Activated CD8-positive, alpha-beta memory T cell treated with anti-CD3 and anti-CD28 coated beads for 4 hours (primary cell): ENCODE measurements at places on chromosomes 1 and 21.

DNA sequence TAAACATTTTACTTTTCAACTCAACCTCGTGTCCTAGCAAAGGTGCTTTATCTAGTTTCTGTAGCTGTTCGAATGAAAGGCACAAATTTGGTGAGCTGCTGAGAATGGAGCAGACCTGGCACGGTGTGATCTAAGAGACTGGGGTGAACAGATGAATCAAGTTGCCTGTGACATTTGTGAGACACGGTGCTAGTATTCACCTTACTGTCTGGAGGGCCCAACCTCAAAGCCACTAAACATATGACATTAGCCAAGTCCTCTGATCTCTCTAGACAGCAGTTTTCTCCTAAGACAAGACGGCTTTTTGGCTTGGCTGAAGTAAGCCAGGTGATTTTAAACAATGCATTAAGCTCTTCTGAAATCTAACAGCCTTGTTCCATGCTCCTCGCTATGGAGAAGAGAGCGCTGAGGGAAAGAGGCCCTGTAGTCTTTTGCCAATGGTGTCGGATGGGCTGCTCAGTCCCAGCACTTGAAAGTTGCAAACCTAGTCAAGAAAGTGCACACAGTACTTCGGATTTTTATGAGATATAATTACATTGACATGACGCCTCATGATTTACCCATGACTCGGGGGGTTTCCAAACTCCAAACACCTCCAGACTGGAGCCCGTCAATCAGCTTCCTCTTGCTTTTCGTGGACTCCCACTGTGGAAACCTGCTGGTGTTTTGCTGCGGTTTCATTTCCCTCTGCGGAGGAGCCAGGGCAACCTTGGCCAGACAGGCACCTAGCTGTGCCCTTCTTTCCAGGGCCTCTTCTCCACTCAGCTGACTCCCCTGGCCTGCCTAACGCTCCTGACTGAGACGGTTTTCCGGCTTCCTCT lies 794 bp upstream of the TOR3A start:
- no peak for DNase-seq

- DNase-seq, result no peak
Observed at GRCh38 chr1:101438359-101438758, 201.5 kb downstream of the S1PR1 start.

DNA sequence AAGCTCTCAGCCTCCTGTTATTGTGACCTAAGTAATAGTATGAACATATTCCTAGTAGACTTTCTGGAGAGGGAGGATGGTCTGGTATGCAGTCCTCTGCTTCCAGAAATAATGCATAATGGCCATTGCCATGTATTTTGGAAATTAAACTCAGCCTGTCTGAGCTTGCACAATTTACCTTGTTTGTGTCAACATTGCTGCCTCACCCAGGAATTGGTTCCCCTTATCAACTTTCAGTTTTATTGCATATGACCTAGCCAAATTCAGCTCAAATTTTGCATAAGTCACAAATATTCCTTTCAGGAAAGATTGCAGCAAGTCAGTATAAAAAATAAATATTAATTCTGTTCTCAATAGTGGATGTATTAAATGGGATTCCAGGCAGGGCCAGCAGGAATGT lies 101.9 kb upstream of the SLC5A9 start:
- no peak for DNase-seq

GRCh38 chr1:72322910-72323309 lies 40.6 kb upstream of the NEGR1 start:
- DNase-seq, result no peak

- DNase-seq, result no peak
Observed at GRCh38 chr1:118961156-118961555, 27.0 kb downstream of the TBX15 start.

GRCh38 chr1:50853325-50853724 lies 106.7 kb downstream of the FAF1 start:
- DNase-seq, result no peak

DNA sequence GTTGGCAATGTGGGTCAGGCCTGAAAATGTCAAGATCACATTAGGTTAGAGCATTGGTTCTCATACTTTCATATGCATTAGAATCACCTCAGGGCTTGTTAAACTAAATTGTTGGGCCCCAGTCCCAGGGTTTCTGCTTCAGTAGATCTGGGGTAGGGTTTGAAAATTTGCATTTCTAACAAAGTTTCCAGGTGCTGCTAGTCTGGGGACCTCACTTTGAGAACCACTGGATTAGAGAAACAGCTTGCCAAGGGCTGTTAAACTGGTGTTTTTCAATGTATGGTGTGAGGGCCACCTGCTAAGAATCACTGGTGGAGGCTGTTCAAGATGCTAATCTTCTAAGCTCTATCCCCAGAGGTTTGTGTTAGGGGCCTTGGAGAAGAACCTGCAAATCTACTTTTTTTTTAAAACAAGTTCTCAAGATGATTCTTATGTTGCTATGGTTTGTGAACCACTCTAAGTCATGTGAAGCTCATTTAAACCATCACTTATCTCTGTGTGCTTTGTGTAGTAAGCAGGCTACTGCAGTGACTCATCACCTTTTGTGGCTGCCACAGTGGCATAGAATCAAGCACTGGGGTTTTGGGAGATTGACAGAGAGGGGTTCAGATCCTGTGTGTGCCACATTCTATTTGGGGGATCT lies 152.2 kb downstream of the S1PR1 start:
- peak; percentile 2 for DNase-seq

- DNase-seq, result no peak
Observed at GRCh38 chr1:224564454-224565084, 51.5 kb upstream of the CNIH3 start.

DNA sequence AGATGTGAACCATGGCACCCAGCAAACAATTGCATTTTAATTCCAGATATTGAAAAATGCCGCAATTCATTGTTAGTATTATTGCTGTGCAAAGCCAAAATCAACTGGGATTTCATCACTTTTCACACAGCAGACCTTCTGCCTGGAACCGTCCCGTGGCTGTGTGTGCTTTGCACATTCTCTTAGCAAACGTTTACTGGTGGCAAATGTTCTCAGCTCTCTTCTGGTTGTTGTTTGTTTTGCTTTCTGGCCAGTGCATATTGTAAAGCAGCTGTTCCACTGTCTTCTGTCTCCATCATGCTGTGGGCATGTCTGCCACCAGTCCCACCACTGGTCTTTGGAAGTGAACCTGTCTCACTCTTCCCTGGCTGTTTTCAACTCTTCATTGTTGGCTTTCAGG lies 19.8 kb upstream of the TTLL10 start:
- no peak for DNase-seq

GRCh38 chr1:156251527-156251926 lies 3.7 kb upstream of the PAQR6 start:
- no peak for DNase-seq

GRCh38 chr1:53516181-53516580 lies 57.0 kb downstream of the DMRTB1 start:
- no peak for DNase-seq

DNA sequence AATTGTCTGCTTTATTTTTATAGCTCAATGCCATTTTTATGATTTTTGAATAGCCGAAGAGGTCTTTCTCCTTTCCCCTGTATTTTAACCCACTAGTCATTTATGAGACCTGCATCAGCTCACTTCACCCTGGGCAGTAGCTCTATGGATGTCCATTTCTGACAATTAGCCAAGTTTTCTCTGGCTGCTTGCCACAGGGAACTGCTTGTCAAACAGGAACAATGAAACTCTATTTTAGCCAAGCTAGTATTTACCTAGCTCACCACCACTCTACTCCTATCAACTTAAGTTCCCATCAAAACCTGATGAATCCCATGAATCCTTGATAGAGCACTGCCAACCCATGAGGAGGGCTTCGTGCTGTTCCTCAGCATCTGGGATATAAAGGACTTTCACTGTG lies 406.7 kb downstream of the RWDD3 start:
- DNase-seq, result no peak

GRCh38 chr1:86757272-86757984 lies 53.1 kb downstream of the SH3GLB1 start:
- DNase-seq, result no peak

DNA sequence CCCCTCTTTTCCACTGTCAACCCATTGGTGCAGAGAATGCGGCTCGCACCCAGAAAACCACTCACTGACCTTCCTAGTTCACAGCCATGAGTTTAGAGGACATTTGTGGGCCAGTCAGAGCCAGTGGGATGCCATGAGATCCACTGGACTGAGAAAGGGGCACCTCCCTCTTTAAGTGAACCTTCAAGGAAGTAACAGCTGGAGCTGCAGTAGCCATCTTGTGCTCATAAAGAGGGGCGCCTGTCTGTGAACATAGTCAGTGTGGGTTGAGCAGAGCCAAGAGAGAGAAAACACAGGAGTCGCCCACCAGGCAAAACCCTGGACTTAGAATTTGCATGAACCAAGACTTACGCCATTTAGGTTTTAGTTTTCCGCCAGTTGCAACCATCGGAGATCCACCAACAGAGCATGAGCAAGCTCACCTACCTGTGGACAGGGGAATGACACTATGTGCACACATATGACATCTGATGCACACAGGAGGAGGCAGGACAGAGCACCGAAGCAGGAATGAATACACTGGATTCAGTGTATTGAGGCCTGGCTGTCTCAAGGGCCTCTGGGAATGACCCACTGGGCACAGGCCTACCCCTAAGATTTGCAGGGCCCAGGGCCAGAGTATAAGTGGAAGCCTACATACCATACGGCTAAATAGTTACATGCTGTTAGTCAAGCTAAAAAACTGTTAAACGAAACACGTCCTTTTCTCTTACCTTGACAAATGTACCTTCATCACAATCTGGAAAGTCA lies 151.6 kb downstream of the GRIK3 start:
- DNase-seq, result no peak

- no peak for DNase-seq
Observed at GRCh38 chr1:171115280-171115897, 24.7 kb downstream of the FMO3 start.

DNA sequence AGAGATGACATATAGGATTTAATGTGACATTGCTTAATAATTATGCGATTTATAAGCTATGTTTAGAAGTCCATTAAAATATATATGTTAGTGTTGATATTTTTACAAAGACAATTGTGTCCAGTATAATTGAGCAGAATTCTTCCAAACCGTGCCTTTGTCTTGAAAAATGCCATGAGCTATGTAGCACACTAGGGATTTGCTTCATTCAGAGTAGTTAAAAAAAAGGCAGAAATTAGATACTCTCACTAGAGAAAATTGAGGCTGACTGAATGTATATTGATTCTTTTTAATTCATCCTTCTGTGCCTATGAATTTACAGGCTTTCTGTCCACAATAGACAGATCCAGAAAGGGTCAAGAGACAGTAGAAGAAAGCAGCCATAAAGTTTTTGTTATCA lies 429.0 kb downstream of the NEGR1 start:
- no peak for DNase-seq

- no peak for DNase-seq
Observed at GRCh38 chr1:25504706-25505595, 38.5 kb upstream of the LDLRAP1 start.

DNA sequence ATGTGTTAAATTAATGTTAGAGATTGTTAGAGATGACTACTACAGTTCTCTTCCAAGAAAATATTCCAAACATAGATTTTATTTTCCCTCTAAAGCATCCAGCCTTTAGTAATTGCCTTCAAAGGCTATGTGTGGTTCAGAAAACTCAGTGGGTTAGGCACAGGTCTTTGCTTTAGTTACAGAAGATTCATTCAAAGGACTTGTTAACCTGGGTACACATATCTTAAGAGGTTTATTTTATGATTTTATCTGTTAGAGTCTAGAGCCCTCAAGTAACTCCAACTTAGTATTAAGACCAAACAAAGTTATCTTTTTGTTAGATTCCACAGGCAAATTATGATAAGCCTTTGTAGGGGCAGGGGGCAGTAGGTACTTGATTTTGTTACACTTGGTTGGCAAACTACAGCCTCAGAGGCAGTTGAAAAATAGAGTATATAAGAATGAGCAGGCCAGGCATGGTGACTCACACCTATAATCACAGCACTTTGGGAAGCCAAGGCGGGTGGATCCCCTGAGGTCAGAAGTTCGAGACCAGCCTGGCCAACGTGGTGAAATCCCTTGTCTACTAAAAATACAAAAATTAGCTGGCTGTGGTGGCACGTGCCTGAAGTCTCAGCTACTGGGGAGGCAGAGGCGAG lies 37.9 kb downstream of the CXADR start:
- no peak for DNase-seq

DNA sequence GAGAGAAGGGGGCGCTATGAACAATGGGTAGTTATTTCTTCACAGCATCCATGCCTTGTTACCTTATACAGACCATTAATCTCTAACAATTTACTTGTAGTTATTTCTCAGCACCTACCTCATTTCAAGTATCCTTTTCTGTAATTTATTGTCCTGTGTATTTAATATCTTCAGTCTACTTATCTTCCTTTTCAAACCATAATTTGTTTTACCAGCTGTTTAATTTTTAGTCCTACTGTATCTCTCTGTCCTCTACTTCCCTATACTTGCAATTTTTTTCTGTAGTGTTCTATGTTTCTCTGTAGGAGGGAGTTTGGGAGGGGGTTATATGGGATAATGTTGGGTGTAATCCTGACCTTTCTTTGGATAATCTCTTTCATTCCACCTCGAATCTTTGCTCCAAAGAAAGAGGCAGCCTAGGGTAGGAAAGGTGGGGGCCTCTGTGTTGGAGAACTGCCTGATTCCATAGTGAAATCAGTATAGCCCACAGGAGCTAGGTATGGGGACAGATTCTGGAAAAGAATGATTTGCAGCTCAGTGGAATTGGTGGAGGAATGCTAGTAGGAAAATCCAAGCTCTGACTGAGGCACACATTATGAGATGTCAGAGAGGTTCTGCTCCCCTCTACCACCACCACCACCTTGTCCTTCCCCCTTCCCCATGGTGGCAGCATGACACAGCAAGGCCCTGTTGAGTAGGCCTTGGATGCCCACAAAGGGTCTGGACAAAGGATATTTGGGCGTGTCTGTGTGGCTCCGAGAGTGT lies 642 bp downstream of the MLLT11 start:
- DNase-seq, result no peak

GRCh38 chr1:34361781-34362357 lies 185.2 kb downstream of the C1orf94 start:
- no peak for DNase-seq

GRCh38 chr1:7770997-7771822 lies at the start of gene VAMP3:
Gene VAMP3, plus strand, starts transcription at chr1:7771296. Its CDS starts 88 bp downstream, at chr1:7771384.
- peak; percentile 70 for DNase-seq

- peak; percentile 13 for DNase-seq
Observed at GRCh38 chr1:202625416-202626360, 84.6 kb downstream of the SYT2 start.

DNA sequence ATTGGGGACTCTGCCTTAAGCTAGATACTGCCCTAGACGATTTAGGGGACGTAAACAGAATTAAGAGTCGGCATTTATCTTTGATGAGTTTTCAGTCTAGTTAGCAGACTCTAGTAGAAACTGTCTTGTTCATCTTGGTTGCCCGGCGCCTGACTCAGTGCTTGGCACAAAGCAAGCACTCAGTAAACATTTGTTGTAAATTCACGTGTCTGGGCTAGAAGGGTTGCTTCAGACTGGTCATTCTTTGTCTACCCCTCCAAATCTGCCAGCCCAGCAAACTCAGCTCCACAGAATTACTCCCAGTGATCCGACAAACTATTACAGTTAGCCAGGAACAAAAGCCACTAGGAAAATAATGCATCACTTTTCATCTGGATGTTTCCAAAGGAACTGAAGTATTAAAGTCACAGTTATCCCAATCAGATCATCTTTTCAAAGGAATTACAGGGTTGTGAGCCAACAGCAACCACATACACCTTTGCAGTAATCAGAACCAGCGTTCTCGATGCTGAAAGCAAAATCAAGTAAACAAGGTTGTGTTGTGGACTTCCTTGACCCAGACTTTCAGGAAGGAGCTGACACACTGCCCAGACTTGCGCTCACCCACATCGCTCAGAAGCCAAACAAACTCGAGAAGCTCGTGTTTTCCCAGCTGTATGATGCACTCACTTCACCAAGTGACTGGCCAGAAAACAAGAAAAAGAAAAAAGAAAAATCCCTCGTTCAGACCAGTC lies 66.5 kb upstream of the GADD45A start:
- DNase-seq, result no peak
